ENCODE measurements at places on chromosomes 1 and 21.

- DNase-seq = peak; percentile 54
These were observed 30.0 kb downstream of the SLC27A3 start for GRCh38 chr1:153805042-153805745.

DNA sequence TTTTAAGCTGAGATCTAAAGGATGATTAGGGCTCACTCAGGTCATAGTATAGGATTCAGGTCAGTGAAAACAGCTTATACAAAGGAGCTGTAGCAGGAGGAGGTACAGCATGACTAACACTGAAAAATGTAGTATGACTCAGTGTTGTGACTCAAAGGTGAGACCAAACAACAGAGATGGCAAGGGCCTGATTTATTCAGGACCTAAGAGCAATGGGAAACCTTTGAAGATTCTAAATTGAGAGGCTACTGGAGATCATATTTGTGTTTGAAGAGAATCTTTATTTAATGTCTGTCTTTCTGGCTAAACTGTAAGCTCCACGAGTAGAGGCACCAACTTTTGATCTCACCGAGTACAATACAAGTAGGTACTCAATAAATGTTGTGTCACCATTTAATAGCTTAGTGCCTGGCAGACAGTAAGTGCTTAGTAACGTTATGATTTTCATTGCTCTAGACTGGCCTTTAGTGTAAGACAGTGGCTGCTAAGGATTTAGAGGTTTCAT lies 43.5 kb downstream of the PRKAA2 start:
- peak; percentile 36 for DNase-seq

DNA sequence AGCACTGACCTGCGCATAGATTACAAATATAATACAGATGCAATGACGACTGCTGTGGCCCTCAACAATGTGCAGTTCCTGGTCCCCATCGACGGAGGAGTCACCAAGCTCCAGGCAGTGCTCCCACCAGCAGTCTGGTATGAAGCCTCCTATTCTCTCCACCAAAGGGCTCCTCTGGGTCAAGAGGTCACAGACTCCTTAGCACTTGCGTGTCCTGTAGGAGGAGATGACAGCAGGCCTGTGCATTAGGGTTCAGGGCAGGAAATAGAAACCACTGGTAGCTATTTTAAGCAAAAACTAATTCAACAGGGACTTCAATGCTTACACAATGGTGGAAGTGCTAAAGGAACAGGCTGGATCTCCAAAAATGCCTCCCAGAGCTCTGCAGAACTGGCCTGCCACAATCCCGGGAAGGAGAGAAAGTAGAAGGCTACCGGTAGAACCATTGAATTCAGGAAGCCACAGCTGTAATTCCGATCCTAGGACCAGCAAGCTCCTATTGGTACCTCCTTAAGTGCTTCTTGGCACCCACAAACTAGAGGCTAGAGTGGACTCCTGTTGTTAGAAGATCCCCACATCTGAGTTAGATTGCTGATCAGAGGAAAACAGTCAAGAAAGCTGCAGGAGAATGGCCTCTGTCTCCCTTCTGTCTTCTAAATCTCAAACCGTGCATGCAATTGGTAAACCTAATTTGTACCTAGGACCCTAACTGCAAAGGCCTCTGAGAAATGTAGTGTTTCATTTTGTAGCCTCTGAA lies 12.7 kb upstream of the DYNLT5 start:
- DNase-seq = no peak

GRCh38 chr1:24898152-24898908 lies 31.7 kb downstream of the RUNX3 start:
- no peak for DNase-seq

DNA sequence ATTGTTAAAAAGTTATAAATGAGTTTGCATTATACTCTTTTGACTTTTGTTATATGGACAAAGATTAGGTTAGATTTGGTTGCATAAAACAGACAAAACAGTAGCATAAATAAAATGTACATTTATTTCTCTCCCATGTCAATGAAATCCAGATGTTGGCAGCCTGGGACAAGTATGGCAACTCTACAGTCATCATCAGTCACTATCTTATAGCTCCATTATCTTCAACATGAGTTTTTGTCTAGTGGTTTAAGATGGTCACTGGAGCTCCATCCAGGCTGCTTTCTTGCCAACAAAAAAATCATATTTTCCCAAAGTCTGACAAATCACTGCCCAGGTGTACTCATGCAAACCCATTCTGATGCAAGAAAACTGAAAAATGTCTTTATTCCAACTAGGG lies 83.8 kb downstream of the CD58 start:
- no peak for DNase-seq

DNA sequence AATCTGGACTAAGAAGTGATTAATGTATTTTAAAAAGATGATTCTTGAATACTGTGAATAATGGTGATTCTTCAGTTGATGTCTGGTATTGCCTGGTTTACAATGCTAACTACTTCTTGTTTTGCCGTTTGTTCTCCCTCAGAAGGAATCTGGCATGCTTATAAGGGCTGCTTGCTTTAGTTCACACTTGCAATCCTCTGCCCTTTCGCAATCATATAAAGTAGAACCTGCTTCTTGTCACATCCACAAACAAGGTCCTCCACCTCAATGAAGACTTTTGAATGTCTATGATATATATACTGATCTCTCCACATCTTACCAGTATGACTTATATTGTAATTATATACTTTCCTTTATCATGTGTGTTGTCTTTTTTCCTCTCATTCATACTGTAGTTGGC lies 92.6 kb downstream of the ADGRL4 start:
- DNase-seq = no peak

DNA sequence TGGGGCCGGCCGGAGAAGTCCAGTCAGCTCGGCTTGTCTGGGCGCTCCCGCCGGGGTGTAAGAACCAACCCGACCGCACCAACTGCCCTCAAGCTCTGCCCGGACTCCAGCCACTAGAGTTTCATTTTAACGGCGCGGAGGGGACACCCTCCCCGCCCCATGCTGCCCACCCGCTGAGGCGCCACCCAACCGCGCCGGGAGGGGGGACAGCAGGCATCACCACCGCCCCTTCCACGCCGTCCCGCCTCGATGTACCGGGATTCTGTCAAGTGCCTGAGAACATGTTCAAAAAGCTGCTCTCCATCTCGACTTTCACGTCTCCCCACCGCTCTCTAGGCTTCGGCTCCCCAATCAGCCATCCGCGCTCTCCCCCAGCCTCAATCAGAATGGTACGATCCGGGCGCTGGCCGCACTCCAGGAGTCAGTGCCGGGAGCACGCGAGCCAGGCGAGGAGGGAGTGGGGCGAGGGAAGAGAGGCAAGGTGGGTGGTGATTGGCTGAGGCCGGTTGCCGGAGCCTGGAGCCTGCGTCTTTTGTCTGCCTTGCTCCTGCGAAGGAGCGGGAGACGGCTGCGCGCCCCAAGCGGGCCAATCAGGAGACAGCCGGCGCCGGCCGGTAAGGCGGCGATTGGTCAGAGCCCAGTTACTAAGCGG lies at the start of gene PIK3R3:
Gene PIK3R3 (minus strand): TSS at position 101 of the 652 bp plus-strand sequence. CDS start 677 bp downstream, outside the sequence.
- peak; percentile 96 for DNase-seq

DNA sequence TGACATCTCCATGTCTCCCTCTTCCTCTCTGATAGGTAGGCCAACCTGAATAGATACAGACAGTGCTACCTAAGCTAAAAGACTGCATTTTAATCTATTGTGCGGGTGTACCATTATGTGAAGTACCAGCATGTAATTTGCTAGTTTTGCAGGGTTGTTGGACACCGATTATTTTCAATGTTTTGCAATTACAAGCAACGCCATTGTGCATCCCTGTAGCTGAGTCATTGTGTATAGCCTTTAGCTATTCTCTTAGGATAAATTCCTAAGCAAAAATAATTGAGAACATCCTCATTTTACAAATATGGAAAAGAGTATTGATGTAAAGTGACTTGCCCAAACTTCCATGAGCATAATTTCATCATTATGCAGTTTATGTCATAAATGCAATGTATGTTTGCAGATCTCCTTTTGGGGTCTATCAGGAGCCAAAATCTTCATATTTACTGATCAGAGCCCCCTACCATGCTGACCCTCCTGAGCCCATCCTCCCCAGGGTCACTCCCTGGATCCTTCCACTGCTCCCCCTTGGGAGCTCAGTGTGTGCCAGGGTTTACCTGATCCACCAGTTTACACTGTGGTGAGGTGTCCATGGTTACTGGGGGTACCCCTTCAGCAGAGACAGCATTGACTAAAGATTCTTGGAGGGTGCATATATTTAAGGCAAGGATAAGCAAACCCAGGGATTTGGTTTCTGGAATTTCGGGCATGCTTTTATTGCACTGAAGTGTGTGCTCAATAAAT lies 80.6 kb downstream of the CCDC185 start:
- DNase-seq = no peak

DNA sequence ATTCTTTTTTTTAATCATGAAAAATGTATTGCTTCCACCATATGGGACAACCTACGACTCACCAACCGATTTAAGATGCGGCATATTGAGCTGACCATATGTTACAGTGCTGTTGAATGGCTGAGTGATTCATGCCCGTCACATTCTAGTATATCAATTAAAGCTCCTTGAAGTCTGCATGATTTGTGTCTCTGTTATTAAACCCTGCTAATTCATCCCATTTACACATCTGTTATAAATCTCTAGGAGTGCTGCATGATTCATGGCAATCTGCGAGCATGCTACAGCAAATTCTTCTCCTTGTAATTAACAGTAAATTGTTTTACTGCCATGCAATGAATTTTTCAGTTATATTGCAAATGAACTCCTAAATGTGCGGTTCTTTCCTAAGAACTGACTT lies 239.8 kb downstream of the USH2A start:
- DNase-seq = peak; percentile 36

DNA sequence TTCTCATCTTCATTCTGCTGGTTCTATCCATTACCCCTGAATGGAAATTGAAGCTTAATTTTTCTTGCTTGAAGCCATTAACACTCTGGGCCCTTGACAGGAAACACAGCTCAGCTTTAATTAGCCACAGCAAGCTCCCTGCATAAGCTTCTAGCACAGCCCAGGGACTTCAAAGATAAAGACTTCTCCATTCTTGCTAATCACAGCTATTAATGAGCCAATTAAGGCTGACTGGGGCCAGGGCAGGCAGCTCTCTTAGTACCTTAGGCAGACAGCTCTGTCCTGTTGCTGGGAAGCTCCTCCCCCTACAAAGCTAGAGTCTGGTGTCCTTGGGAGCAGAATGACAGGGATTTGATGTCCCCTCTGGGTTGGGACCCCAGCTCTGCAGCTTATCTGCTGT lies 27.9 kb upstream of the TRABD2B start:
- DNase-seq = no peak

DNA sequence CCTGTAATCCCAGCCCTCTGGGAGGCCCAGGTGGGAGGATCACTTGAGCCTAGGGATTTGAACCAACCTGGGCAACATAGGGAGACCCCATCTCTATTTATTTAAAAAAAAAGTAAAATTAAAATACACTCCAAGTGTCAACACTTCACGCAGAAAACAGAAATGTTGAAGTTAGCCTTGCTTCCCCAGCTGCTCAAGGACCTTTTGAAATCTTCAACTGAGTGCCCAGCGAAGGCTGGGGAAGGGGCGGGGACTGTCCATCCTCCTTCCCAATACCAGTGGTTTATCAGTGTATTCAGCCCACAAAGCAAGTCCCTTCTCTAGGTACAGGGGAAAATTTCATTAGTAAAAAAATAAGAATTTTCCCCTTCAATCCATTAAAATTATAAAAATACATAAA lies 2.2 kb upstream of the DNAJC28 start:
- no peak for DNase-seq

DNA sequence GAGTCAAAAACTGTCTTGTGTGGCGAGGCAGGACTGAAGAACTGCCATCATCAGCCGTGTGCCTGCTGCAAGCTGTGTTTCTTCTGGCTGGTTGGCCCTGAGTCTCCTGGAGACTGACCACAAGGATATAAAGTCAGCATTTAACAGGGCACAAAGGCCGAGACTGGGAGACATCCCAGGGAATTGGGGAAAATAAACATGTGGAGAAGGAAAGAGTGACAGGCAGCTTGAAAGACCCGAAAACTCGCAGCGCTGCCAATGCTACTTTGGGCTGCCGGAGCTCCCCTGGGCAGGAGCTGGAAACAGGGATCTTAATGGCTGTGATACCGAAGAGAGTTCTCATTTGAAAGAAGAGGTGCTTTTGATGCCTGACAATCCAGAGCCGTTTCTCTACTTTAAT lies 125.3 kb upstream of the HMGB4 start:
- DNase-seq = no peak

- DNase-seq = no peak
These were observed 24.4 kb downstream of the FUBP1 start for GRCh38 chr1:77954521-77954920.

DNA sequence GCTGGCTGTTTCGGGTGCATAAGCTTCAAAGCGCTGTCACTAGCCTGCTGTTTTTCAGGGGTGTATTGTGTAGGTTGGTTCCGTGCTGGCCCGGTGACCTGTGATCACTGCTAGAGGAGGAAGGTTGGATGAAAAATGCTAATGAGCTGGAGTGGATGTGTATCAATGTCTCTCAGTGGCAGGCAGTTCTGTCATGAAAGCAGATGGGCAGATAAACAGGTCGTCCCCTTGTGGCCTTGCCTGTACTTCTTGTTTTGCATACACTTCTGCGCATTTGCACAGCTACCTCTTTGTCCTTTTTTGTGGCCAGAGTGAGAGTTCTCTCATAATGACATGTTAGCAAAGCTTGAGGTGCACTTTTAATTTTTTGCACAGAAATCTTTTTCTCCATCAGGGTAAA lies 2.9 kb downstream of the SELENON start:
- no peak for DNase-seq

- DNase-seq = no peak
These were observed 331.6 kb upstream of the BRINP3 start for GRCh38 chr1:190809312-190809711.

GRCh38 chr1:197200272-197200899 lies 53.9 kb upstream of the ASPM start:
- no peak for DNase-seq

- DNase-seq = no peak
These were observed 99.2 kb downstream of the LAMC2 start for GRCh38 chr1:183285256-183285655.

Data from HFF-Myc (cell line).